ENCODE measurements at places on chromosomes 4 and X. TPM values are rescaled to one million over a fixed set of nuclear protein-coding genes. Genes with fewer than 3 reads are reported as not detected.

The AVPR2 gene
- 4.9 TPM for total RNA-seq

The GYPB gene
- total RNA-seq, result not detected

The GNRHR gene
- total RNA-seq, result not detected

The RASSF6 gene
- total RNA-seq, result 16.9 TPM

The NDP gene
- total RNA-seq, result 3.7 TPM

The NCAPG gene
- 1.5 TPM for total RNA-seq

Data from vagina (tissue), 2 donors.